Activated CD8-positive, alpha-beta memory T cell treated with anti-CD3 and anti-CD28 coated beads, Interleukin-2, amount 10 ng/mL, durations not matched to agents 7 days and 5 days (primary cell): ENCODE measurements at places on chromosomes 1 and 21. TPM values are rescaled to one million over a fixed set of nuclear protein-coding genes. Genes with fewer than 3 reads are reported as not detected.
A peak's percentile ranks its signal among the peaks of the same experiment; 100 is the strongest.

DNA sequence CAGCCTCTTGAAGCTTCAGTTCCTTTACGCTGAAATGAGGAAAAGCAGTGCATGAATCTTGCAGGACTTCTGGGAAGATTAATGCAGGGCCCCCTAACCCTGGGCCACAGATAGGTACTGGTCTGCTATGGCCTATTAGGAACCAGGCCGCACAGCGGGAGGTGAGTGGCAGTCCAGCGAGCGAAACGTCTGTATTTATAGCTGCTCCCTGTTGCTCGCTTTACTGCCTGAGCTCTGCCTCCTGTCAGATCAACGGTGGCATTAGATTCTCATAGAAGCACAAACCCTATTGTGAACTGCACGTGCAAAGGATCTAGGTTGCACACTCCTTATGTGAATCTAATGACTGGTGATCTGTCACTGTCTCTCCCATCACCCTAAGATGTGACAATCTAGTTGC, 130.2 kb downstream of the CHRM3 start:
- no peak for DNase-seq

DNA sequence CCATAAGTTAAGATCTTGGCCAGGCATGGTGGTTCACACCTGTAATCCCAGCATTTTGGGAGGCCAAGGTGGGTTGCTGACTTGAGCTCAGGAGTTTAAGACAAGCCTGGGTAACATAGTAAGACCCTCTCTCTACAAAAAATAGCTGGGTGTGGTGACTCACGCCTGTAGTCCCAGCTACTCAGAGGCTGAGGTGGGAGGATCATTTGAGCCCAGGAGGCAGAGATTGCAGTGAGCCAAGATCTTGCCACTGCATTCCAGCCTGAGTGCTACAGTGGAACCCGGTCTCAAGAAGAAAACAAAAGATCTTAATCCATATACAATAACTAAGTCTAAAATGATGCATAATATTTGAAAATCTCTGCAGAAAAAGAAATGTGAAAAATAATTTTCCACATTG, 165.5 kb upstream of the NR5A2 start:
- no peak for DNase-seq

- DNase-seq = no peak
Measured at GRCh38 chr1:193309936-193310475, 123.6 kb upstream of the B3GALT2 start.

GRCh38 chr1:108028841-108029388, 63.9 kb upstream of the VAV3 start:
- DNase-seq = no peak

DNA sequence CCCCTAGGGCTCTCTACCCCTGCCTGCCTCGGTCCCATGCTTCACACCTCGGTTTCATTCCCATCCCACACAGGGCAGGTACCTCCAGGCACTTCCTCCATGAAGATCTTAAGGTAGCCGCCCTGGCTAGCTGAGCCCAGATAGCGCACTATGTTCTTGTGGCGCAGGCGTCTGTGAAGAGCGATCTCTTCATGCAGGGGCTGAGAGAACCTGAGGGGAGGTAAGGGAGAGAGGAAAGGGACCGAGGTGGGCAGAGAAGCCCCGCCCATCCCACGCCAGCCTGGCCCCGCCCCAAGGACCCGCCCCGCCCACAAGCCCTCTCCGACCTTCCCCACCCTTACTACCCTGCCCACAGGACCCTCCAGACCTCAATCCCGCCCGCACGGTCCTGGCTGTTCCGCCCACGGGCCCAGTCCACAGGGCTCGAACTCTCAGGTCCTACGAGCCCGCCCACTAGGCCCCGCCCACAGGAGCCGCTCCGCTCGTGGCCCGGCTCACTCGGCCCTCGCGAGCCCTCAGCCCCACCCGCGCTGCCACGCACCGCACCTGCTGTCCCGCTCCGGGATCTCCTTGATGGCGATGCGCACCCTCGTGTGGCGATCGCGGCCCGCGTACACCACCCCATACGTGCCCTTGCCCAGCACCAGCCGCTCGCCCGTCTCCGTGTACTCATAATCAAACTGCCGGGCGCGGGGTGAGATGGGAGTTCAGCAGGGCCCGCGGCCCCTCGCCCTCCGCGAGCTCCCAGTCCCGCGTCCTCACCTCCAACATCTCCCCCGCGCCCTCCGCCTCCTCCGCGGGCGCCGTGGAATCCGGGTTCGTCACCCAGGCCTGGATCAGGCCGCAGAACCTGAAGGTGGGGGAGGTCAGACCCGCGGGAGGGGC, 6.4 kb downstream of the MAP3K6 start:
- peak; percentile 60 for DNase-seq

DNA sequence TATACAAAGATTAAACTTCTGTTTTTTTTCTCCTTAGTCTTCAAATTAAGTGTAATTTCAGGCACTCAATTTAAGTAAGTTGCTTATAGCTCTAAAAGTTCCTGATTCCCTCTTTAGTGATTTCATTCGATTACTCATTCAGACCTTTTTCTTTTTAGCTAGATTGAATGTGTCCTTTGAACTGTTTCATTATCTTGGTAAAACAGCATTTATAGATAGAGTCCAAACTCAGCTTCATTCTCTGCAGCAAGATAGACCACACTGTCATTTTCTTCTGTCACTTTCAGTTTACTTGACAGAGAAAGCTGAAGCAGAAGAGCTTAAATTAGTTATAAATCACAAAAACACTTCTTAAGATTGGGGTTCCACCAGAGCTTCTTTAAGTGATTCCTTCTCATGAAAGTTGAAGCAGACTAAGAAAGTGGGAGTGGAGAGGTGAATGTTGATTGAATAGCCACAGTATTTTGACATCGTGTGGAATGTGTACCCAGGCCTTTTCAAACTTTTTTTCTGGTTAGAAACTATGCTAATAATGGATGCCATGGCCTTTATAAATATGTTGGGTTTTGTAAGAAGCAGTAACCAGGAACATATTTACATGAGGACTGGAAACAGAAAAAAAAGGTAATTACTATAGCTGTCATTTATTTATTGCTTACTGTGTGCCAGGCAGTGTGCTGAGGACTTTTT, 52.2 kb downstream of the ZBTB40 start:
- DNase-seq = no peak

DNA sequence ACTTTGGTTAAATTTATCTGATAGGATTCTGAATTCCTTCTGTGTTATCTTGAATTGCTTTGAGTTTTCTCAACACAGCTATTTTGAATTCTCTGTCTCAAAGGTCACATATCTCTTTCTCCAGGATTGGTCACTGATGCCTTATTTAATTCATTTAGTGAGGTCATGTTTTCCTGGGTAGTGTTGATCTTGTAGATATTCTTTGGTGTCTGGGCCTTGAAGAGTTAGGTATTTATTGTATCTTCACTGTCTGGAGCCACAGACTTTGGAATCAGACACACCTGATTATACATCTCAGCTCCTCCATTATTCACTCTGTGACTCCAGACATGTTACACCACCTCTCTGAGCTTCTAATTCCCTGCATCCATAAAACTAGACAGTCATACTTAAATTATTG, 34.2 kb upstream of the ETS2 start:
- no peak for DNase-seq

DNA sequence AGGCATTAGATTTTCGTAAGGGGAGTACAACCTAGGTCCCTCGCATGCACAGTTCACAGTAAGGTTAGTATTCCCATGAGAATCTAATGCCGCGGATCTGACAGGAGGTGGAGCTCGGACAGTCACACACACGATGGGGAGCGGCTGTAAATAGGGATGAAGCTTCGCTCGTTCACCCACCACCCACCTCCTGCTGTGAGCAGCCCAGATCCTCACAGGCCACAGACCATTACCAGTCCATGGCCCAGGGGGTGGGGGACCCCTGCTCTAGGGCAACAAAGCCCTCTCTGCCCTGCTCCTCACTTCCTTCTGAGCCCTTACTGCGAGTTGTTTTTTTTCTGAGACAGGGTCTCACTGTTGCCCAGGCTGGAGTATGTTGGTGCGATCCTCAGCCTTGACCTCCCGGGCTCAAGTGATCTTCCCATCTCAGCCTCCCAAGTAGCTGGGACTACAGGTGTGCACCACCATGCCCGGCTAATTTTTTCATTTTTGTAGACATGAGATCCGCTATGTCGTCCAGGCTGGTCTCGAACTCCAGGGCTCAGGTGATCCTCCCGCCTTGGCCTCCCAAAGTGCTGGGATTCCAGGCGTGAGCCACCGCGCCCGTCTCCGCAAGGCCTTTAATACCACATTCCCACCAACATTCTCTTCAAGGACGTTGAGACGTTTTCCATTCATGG, 21.3 kb downstream of the TRPM2 start:
- DNase-seq = no peak

- DNase-seq = no peak
Measured at GRCh38 chr1:93829061-93829460, 49.9 kb downstream of the DNTTIP2 start.

DNA sequence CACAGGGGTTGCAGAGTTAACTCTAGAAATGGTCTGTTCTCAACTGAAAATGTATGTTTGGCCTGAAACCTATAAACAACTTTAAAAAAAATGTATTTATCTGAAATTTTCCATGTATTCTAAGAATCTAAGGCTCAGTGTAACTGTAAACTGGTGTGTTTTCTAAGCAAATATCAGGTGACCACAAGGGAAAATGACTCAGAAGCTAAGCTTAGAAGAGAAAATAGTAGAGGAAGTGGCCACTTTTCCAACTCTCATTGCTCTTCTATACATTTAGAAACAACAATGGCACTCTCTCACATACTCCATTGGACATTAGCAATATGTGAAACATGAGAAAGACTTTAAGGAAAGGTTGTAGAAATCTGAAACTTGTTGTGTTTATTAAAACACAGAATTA, 7.5 kb downstream of the TNFSF18 start:
- DNase-seq = no peak

GRCh38 chr1:201709564-201710295, 119.2 kb upstream of the IPO9 start:
- peak; percentile 73 for DNase-seq

GRCh38 chr1:92037400-92037799, 7.6 kb downstream of the EPHX4 start:
- no peak for DNase-seq

DNA sequence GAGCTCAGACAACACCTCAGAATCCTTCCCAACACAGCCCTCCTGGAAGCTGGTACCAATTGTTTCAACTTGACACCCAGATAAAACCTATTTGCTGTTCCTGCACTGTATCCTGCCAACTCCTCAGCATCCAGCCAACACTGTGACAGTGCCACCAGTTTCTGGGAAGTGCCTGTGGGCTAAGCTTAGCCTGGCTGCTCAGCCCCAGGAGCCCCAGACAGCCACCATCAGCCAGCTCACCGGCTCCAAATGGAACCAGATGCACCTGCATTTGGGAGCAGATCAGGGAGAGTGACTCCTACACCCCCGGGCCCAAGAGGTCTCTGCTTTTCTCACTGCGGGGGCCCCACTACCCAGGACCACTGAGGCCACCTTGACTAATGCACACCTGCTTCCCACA, 24.9 kb downstream of the KCNN3 start:
- DNase-seq = no peak

DNA sequence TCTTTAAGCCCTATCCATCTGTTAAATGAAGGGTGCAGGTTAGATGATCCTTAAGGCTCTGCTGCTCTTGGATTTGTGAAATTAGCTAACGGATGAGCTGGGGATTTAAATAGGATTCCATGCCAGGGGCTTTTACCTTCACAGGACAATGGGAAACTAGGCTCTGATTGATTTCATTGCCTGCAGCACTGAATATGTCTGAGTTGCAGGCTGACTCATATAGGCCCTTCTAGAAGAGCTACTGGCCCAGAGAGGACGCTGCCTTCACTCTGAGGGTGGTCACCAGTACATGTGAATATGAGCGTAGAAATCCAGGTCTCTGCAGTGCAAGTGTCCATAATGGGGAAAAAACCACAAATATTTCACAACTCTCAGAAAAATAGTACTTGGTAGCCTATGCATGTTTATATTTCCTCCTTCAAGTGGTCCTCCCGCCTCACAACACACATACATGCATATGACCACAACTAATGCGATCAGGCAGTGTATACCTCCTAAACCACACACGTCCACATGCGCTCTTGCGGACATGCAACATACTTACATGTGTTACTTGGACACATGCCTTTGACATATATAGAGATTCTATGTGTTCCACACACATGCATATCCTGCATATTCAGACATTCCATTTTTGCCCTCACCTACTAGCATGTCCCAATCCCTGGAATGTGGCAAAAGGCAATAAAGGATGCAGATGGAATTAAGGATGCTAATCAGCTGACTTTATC, 233.8 kb upstream of the JUN start:
- peak; percentile 28 for DNase-seq

- DNase-seq = no peak
Measured at GRCh38 chr1:117120774-117121588, 568 bp downstream of the TRIM45 start.

DNA sequence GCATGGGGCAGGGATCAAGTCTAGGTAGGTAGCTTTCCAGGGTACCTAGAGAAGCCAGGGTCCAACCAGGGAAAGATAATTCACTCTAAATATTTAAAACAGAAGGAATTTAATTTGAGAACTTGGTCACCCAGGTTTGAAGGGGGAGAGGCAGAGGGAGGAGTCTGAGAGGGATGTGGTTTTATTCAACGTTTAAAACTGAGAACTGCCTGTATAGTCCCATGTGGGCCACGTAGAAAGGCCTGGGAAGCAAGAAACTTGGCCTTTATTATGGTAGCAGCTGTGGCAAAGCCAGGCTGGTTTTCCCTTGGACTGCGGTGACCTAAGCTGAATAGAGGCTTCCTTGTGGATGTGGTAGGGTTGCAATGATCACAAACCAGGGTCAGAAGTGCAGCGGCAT, 42.0 kb upstream of the DUSP10 start:
- peak; percentile 50 for DNase-seq

DNA sequence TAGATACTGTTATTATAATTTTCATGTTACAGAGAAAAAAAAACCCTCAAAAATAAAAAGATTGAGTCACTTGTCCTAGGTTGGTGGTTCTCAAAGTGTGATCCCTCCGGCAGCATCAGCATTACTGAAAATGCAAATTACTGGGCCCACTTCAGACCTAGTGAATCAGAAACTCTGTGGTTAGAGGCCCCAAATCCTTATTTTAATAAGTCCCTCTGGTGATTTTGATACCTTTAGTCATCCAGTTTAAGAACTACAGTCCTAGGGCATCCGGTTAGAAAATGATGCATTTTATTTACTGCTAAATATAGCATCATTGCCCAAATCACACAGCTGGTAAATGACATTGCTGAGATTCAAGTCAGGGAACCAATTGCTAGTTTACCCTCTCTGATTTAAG, 203.7 kb upstream of the RUNX1 start:
- no peak for DNase-seq

GRCh38 chr1:33460947-33461629, 11.4 kb upstream of the ZSCAN20 start:
- no peak for DNase-seq

DNA sequence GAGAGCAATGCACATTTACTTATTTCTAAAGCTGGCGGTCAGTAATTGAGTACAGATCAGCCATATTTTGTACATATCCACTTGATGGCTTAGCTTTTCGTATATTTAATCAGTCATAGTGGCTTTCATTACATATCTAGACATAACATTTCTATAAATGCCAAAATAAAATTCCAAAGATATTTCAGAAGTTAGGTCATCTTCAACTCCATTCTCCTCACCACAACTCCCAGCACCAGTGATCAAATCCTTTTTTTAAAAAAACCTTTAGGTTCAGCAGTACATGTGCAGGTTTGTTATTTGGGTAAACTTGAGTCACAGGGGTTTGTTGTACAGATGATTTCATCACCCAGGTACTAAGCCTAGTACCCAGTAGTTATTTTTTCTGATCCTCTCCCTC, 53.9 kb upstream of the GNG4 start:
- no peak for DNase-seq

PPM1J gene
- 0.26 TPM for total RNA-seq

FCRL3 gene
- total RNA-seq = 0.82 TPM
